Hematopoietic multipotent progenitor cell treated with erythropoietin and hydrocortisone succinate and interleukin-3 and kit ligand, for 17 days (in vitro differentiated cells): ENCODE measurements at places on chromosomes 2 and 18.
A peak's percentile ranks its signal among the peaks of the same experiment; 100 is the strongest.

- peak; percentile 49 for DNase-seq
Measured at GRCh38 chr2:232521959-232522622, 1.9 kb downstream of the PRSS56 start.

DNA sequence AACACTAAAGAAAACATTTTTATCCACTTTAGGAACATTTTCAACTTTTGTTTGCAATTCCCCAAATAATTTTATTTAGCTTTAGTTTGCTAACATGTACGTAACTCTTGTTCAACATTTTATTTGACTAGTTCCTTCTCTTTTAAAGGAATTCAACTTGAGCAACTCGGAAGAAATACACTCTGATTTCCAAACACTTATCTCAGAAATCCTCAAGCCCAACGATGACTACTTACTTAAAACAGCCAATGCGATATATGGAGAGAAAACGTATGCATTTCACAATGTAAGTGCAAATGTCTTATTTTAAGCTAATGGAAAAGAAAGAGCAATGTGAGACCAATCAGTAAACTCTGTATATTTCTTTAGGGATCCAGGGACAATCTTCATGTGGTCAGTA, 10.1 kb downstream of the SERPINB10 start:
- no peak for DNase-seq

- no peak for DNase-seq
Measured at GRCh38 chr2:99840831-99841230, 301.6 kb downstream of the AFF3 start.

GRCh38 chr2:61318553-61318952, 152.3 kb downstream of the USP34 start:
- DNase-seq = no peak

GRCh38 chr2:19635951-19636510, 265.8 kb downstream of the TTC32 start:
- no peak for DNase-seq

DNA sequence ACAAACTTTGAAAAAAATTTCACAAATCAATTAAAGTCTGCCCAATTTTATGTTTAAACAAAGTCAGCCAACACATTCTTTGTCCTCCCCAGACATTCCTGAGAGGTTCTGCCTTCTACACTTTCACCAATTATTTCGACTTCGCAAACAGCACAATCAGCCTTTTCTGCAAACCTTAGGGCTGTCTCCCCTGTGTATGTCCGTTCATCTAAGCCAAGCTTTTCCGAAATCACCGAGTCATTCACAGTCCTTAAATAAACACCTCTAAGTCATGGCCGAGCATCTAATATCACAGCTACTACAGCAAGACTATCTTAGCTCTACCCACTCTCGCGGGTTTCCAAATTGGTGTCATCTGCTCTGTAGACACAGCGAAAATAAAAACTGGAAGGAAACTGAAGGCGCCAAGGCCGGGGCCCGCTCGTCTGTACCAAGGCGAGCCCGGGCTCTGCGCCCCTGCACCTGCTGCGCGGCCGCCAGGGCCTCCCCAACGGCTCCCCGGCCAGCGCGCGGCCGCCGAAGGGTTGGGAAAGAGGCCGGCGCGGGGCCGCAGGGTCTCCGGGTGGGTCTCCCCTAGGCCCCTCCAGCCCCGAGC, 730 bp downstream of the ODC1 start:
- DNase-seq = peak; percentile 79

DNA sequence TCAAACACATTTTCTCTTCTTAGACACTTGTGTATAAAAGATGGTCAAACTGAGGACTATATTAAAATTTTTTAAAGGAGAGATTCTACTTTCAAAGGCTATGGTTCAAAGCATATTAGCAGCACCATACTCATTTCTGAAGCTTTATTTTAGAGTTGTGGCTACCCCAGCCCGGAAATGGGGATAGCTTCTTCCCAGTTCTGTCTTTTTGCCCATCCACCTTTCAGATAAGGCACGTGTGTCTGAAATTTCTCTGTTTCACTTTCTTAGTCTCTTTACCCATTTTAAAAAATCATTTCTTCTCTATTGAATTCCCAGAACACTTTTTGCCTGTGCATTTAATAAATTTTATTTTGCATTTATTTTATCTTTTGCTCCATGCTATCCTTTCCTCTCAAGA, 431.5 kb downstream of the RNF144A start:
- DNase-seq = no peak

- DNase-seq = no peak
Measured at GRCh38 chr2:217994776-217995274, 8.0 kb downstream of the TNS1 start.

- DNase-seq = no peak
Measured at GRCh38 chr2:72934683-72935610, 17.6 kb downstream of the EMX1 start.

DNA sequence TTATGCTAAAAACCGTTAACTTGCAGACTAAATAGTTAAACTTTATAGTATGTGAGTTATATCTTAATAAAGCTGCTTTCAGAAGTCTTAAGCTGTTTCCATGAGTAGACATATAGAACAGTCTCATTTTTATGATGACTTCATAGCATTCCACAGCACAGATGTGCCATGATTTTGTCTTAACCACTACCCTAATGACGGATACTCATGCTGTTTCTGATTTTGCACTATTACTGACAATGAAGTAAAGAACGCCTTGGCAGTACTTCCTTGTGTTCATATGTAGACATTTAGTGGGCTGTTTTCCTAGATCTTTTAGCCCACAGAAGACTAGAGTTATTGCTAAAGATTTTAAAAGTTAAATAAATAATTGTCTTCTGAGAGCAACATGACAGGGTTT, 175.6 kb upstream of the RAB6C start:
- no peak for DNase-seq

- no peak for DNase-seq
Measured at GRCh38 chr2:46954951-46955571, 39.5 kb upstream of the MCFD2 start.

- DNase-seq = peak; percentile 52
Measured at GRCh38 chr18:31819106-31819924, 58.6 kb upstream of the SLC25A52 start.
